ENCODE measurements at places on chromosomes 3 and 15.

- DNase-seq = no peak
Observed at GRCh38 chr3:98985431-98985830, 83.9 kb upstream of the DCBLD2 start.

- DNase-seq = no peak
Observed at GRCh38 chr3:59836531-59836930, 786.7 kb upstream of the CFAP20DC start.

- DNase-seq = no peak
Observed at GRCh38 chr3:82033186-82033585, 271.7 kb upstream of the GBE1 start.

DNA sequence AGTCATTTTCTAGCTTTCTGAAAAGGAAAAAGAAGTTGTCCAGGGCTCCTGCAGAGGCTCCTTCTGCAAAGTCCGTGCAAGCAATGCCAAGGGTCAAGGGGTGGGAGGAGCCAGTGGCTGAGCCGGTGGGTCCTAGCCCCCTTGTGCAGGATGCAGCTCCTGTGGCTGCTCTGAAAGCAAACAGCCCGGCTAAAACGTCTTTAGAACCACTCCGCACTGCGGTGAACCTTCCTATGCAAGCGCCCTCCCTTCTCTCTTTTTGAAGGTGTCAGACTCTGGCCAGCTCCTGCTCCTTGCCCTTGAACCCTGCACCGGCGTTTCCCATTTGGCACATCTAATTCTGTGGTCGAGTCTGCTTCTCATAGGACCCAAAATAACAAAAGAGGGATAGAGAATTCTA, 183.1 kb downstream of the UACA start:
- DNase-seq = no peak

- DNase-seq = no peak
Observed at GRCh38 chr15:89707577-89707976, 17.0 kb downstream of the WDR93 start.

DNA sequence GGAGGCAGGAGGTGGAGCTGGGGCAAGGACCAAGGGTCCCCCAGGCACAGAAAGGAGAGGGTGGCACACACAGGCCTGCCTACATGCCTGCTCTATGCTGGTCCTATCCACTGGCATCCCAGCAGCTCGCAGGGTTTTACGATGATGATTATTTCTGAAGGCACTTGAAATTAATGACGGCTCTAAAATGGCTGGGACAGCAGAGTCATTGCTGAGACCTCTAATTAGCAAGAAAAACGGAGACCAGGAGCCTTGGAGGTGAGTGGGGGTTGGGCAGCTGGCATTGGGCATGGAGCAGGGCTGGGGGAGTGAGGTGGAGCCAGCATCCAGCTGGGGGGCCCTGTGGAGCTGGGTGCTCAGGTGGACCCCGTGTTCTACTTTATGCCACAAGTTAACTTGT, 3.5 kb upstream of the LINGO1 start:
- DNase-seq = no peak

DNA sequence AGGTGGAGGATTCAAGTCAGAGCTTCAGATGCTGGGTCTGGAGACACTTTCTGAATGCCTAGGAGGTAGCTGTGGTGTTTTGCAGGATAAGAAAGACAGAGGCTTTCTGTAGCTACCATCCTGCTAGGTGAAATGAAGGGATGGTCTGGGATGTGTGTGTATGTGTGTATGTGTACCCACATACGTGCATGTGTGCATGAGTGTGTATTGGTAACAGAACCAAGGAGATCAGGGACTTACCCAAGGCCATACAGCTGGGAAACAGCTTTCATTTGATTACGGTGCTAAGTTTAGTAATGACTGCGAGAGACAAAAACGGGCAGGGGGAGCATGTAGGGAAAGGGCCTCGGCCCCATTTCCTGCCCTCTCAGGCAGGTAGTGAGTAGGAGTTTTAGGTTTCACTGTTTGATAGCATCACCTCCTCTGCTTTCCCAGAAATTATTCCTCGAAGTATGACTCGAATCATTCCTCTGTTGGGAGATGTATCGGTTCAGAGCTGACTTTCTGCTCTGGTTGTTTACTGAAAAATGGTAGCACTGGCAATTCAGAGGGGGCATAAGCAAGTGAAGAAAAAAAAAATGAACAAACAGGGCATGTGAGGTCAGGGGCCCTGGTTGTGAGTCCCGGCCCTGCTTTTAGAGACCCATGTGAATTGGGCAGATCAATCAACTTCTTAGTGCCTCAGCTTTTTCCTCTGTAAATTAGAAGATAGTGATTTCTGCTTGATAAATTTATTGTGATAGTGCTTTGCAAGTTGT, 130.7 kb downstream of the LPP start:
- DNase-seq = no peak

- DNase-seq = no peak
Observed at GRCh38 chr15:70627734-70628548, 135.4 kb downstream of the UACA start.

GRCh38 chr15:69813881-69814280, 283.8 kb downstream of the TLE3 start:
- DNase-seq = no peak

GRCh38 chr3:23888617-23889228, 28.1 kb downstream of the NKIRAS1 start:
- DNase-seq = peak; percentile 13

- no peak for DNase-seq
Observed at GRCh38 chr3:16789344-16790120, 95.2 kb upstream of the PLCL2 start.

- no peak for DNase-seq
Observed at GRCh38 chr15:38307251-38307650, 54.6 kb downstream of the SPRED1 start.

DNA sequence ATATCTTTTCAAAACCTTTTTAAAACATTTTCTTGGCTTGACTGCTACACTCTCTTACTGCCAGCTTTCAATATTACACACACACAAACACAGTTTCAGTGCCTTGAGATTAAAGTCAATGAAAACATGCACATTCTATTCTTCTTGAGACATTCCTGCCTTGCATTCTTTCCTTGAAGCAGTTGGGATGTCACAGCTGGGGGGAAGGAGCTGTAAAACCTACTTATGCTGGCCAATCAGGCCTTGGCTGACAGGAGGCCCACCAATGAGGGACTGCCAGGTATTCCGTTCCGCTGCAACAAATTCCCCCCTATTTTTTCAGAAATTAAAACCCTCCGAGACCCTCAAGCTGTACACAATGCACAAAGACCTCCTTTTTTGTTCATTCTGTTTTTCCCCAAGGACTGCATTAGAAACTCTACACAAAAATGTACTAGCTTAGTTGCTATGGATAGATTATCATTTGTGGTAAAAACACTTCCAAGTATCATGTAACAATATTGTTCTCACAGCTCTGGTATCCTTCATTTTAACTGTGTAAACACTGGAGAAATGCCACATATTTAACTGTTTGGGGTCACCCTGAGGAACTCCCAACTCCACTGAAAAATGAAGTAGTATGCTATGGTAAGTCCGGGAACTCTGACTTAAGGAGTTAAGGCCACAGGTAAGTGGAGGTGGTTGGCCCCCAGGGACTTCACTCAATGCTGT, 18.5 kb downstream of the FSTL1 start:
- no peak for DNase-seq

Measured in Caki2 (cell line).